ENCODE measurements at places on chromosomes 12 and 14. TPM values are rescaled to one million over a fixed set of nuclear protein-coding genes. Genes with fewer than 3 reads are reported as not detected.

DNA sequence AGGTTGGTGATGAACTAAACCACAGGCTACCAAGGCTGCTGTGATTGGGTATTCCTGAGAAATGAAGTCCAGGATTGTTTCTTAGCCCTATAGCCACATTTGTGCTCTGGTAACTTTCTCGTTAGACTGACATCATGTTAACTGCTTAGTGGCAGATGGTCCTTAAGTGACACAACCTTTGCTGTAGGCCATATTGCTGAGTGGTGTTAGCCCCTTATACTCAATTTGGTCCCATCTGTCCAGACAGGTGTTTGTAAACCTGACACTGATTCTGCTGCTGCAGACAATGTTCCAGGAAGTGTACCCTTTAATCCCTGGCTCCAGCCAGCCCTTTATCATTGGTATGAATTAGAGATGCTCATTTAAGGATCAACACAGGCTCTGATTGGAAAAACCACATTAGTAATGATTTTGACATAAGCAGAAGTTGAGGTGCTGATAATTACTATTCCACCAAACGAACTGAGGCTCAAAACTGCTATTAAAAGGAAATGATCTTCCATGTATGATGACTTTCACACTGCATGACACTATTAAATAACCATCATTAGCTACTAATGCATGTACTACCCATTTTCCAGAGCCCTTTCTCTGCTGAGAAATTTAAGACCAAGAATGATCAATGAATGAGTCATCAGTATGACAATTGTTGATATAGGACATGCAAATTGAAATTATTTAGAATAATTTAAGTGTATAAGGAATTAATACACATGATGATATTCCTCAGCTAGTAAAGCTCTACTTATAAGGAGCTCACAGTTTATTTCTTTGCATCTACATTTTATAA, 3.6 kb upstream of the SSTR1 start:
- H3K4me1 ChIP-seq: no peaks in the 10 kb centered on the region
- H3K36me3 ChIP-seq: no peaks in the 10 kb centered on the region
- no peak overlapping the region for H3K4me3 ChIP-seq
- no peak for DNase-seq
- peaks cover 19% of the 10 kb centered on the region for H3K27me3 ChIP-seq

GRCh38 chr12:71731439-71732356, 23.0 kb upstream of the RAB21 start:
- no peaks in the 10 kb centered on the region for H3K27me3 ChIP-seq
- H3K4me1 ChIP-seq: no peaks in the 10 kb centered on the region
- no peak overlapping the region for H3K27ac ChIP-seq
- DNase-seq: no peak
- no peak overlapping the region for H3K4me3 ChIP-seq

The PARPBP gene
- polyA plus RNA-seq: 6.6 TPM

The MYF5 gene
- not detected for polyA plus RNA-seq

DNA sequence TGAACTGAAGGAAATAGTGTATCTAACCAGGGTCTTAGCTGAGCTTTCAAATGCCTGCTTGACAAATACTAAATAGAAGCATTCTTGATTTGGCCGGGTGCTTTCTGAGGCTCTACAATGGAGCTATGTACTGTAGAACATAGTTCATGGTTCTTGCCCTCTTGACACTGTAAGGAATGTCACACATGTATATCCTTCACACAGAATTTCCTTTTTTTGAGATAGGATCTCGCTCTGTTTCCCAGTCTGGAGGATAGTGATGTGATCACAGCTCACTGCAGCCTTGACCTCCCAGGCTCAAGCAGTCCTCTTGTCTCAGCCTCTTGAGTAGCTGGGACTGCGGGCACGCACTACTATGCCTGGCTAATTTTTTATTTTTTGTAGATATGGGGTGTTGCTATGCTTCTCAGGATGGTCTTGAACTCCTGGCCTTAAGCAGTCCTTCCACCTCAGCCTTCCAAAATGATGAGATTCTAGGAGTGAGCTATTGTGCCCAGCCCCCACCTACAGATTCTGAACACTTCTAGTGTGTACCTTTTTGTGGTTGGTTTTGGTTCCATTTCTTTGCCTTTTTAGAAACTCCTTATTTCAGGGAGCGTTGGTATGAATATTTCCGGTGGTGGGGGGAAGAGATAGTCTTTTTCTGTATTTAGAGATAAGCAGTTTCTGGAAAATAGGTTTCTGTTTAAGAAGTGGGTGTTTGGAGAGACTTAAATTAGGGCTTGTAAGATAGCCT, 4.2 kb downstream of the MLXIP start:
- H3K36me3 ChIP-seq: peaks cover 12% of the 10 kb centered on the region
- peak overlapping the region; percentile 62 for H3K27ac ChIP-seq
- DNase-seq: no peak
- no peaks in the 10 kb centered on the region for H3K27me3 ChIP-seq
- peak overlapping the region; percentile 95 for H3K4me3 ChIP-seq

The CISTR gene
- polyA plus RNA-seq: not detected

DNA sequence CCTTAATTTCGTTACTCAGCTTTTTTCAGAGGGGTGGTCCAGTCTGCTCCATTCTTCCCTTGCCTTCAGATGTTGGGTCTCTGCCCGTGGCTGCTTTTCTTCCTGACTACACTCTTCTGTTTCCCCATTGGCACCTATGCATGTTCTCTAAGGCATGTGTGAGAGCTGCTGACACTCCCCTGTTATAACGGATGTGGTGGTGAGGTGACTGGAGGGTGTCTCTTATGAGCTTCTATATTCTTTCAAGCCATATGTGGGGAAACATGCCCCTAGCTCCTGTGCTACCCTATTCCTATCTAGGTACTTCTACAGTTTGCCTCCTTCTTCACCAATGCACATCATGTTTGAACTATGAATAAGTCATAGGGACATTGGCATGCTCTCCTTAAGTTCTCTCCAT, 643.2 kb downstream of the RPL10L start:
- H3K36me3 ChIP-seq: no peaks in the 10 kb centered on the region
- no peaks in the 10 kb centered on the region for H3K4me1 ChIP-seq
- no peak overlapping the region for H3K4me3 ChIP-seq
- no peak overlapping the region for H3K27ac ChIP-seq
- DNase-seq: no peak

- DNase-seq: no peak
- H3K4me3 ChIP-seq: no peak overlapping the region
- H3K27ac ChIP-seq: no peak overlapping the region
- no peaks in the 10 kb centered on the region for H3K27me3 ChIP-seq
- peaks cover under 1% of the 10 kb centered on the region for H3K4me1 ChIP-seq
- peaks cover 24% of the 10 kb centered on the region for H3K36me3 ChIP-seq
Observed at GRCh38 chr14:21505012-21505553, 6.1 kb downstream of the METTL3 start.

DNA sequence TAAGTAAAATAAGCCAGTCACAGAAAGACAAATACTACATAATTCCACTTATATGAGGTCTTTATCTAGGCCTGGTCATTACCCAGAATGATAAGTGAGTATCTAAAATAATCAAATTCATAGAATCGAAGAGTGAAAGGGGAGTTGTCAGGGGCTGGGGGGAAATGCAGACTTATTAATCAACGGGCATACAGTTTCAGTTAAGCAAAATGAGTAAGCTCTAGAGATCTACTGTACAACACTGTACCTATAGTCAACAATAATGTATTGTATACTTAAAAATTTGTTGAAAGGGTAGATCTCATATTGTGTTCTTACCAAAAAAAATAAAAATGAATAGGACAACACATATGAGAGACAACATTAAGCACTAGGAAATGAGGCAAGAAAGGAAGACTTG, 13.3 kb downstream of the BTBD7 start:
- no peak overlapping the region for H3K4me3 ChIP-seq
- DNase-seq: no peak
- no peak overlapping the region for H3K27ac ChIP-seq
- no peaks in the 10 kb centered on the region for H3K27me3 ChIP-seq
- no peaks in the 10 kb centered on the region for H3K4me1 ChIP-seq
- no peaks in the 10 kb centered on the region for H3K36me3 ChIP-seq

DNA sequence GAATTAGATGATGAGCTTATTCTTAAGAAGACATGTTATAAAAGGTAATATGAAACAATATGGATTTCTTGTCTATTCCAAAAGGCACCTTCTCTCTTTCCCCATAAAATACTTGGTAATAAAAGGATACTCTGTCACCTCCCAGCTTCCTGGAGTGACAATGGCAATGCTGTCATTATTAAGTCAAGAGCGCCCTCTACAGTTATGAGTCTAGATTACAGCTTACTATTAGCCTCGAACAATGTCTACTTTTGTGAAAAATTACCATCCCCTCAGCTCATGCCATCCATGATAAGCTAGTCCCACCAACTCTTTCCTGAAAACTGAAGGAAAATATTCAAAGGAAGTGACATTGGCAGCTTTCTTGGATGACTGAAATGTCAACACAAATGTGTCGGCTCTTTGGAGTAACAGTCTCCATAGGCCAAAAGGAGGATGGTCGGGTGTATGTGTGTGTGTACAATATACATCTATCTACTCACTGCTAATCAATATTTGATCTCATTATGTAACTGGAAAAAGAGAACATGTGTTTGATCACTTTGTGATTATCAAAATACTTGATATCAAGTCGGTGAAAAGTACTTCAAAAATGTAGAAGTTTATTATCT, 48.7 kb upstream of the CDKN3 start:
- H3K27me3 ChIP-seq: no peaks in the 10 kb centered on the region
- DNase-seq: peak; percentile 34
- peaks cover 11% of the 10 kb centered on the region for H3K4me1 ChIP-seq
- no peaks in the 10 kb centered on the region for H3K36me3 ChIP-seq
- H3K27ac ChIP-seq: no peak overlapping the region

DNA sequence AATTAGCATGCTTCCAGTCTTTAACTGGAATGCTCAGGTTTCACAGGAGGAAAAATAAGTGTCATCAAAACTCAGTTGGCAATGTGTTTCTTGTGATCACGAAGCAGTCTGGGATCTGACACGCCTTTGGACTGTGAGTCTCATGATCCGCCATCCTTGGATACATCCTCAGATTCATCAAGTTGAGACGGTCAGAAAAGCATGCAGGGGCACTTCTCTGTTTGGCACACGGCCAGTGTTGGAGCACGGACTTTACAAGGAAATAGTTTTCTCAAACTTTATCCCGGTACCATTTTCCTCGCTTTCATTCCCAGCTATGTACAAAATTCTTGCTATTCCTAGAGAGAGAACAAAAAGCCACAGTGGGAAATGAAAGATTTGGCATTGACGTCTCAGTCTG, 88.4 kb upstream of the PARP11 start:
- peak overlapping the region; percentile 60 for H3K27ac ChIP-seq
- peaks cover 3% of the 10 kb centered on the region for H3K4me1 ChIP-seq
- no peaks in the 10 kb centered on the region for H3K27me3 ChIP-seq
- no peaks in the 10 kb centered on the region for H3K36me3 ChIP-seq

GRCh38 chr14:92754966-92755365, 6.5 kb upstream of the LGMN start:
- no peaks in the 10 kb centered on the region for H3K36me3 ChIP-seq
- no peaks in the 10 kb centered on the region for H3K27me3 ChIP-seq
- no peak for DNase-seq
- H3K4me1 ChIP-seq: peaks cover 20% of the 10 kb centered on the region
- H3K27ac ChIP-seq: no peak overlapping the region

- H3K27me3 ChIP-seq: no peaks in the 10 kb centered on the region
- no peak for DNase-seq
- no peak overlapping the region for H3K27ac ChIP-seq
- H3K4me3 ChIP-seq: no peak overlapping the region
- H3K4me1 ChIP-seq: peaks cover 46% of the 10 kb centered on the region
Observed at GRCh38 chr12:111424793-111425251, 19.1 kb downstream of the SH2B3 start.

- H3K36me3 ChIP-seq: peaks cover 4% of the 10 kb centered on the region
- H3K27me3 ChIP-seq: no peaks in the 10 kb centered on the region
- no peak overlapping the region for H3K4me3 ChIP-seq
- H3K4me1 ChIP-seq: peaks cover 2% of the 10 kb centered on the region
- DNase-seq: no peak
- H3K27ac ChIP-seq: no peak overlapping the region
Observed at GRCh38 chr14:102605029-102605428, 12.6 kb downstream of the RCOR1 start.

DNA sequence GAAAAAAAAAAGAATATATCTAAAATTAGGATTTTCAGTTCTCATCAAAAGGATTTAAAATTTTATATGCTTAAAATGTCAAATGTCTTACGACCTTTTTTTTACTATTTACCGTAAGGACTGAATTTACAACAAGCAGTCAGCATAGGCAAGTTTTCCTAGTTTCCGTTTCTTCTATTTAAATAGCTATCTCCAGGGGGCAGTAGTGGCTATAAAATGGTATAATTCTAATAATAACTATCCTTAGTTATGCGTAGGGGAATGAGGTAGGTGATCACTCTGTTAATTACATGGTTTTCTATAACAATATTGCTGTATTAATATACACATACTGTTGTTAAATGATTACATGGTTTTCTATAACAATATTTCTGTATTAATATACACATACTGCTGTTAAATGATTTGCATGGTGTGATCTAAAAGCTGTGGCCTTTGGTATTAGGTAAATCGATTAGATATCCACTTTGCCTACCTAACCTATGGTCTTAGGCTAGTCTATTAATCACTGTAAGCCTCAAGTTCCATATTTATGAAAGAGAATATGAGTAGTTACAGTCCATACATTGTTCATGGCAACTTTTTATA, 217.7 kb upstream of the PDZRN4 start:
- H3K27ac ChIP-seq: no peak overlapping the region
- no peaks in the 10 kb centered on the region for H3K36me3 ChIP-seq
- no peaks in the 10 kb centered on the region for H3K27me3 ChIP-seq
- no peak for DNase-seq
- no peaks in the 10 kb centered on the region for H3K4me1 ChIP-seq

The LRTM2 gene
- polyA plus RNA-seq: 0.11 TPM

DNA sequence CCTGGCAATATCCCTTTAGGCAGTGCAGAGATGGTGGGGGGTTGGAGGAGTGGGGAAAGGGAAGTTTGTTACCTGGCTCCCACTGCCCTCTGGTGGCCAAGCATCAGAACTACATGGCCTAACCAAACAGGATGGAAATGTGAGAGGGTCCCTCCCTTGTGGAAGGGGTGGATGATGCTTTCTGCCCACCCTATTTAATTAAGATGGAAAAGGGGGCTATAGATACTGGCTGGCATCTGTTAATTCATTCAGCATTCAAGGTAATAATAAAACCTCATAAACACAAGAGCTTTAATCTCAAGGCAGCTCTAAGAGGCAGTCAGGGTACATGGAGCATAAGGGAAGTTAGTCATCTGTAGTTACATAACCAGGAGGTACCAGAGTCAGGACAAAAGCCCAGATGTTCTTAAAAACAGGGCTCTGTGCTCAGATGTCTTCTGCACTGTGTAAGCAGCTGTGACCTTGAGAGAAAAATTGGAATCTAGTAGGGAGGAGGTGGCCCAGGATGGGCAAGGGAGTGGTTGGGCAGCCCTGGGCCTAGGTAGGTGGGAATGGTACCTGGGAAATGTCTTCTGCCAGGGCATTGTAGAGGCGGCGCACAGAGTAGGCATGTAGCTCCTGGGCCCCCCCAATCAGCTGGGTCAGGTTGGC, 4.6 kb downstream of the AP1G2 start:
- no peaks in the 10 kb centered on the region for H3K27me3 ChIP-seq
- H3K4me1 ChIP-seq: peaks cover 9% of the 10 kb centered on the region
- peak; percentile 41 for DNase-seq
- H3K36me3 ChIP-seq: peaks cover 73% of the 10 kb centered on the region
- H3K27ac ChIP-seq: no peak overlapping the region

All from thymus (tissue), 14 donors.